ENCODE measurements at places on chromosomes 1 and 21. TPM values are rescaled to one million over a fixed set of nuclear protein-coding genes. Genes with fewer than 3 reads are reported as not detected.

The CFAP107 gene
- not detected for total RNA-seq

The IRF6 gene
- 39.1 TPM for total RNA-seq

The C1orf141 gene
- total RNA-seq, result not detected

The FCAMR gene
- 0.58 TPM for total RNA-seq

The NUF2 gene
- 5.2 TPM for total RNA-seq

The TSHB gene
- total RNA-seq, result not detected

The TOR1AIP2 gene
- 106 TPM for total RNA-seq

The FABP3 gene
- total RNA-seq, result not detected

The TRPM2 gene
- 1.3 TPM for total RNA-seq

The GPATCH2 gene
- total RNA-seq, result 42.8 TPM

The EPHA10 gene
- 2.8 TPM for total RNA-seq

The ZNF670 gene
- total RNA-seq, result 2.6 TPM

The SH3GLB1 gene
- 95.5 TPM for total RNA-seq

The HP1BP3 gene
- total RNA-seq, result 649 TPM

The SSBP3 gene
- total RNA-seq, result 77.6 TPM

The CRYBG2 gene
- total RNA-seq, result 12.7 TPM

The CGN gene
- total RNA-seq, result 137 TPM

The THEM5 gene
- total RNA-seq, result not detected

The CYP4A22 gene
- total RNA-seq, result not detected

The TSACC gene
- total RNA-seq, result not detected

The FCRL4 gene
- total RNA-seq, result not detected

The ITSN1 gene
- 17.1 TPM for total RNA-seq

The TCHHL1 gene
- total RNA-seq, result not detected

The HSF2BP gene
- not detected for total RNA-seq

The C1orf87 gene
- total RNA-seq, result not detected

The LCE1E gene
- total RNA-seq, result not detected

The RABIF gene
- total RNA-seq, result 5.1 TPM

The SPEN gene
- 56.4 TPM for total RNA-seq

The TAF12 gene
- total RNA-seq, result 31.2 TPM

The RPE65 gene
- total RNA-seq, result not detected

Measured in stomach (tissue), 19 donors.